Effector memory CD8-positive, alpha-beta T cell (primary cell): ENCODE measurements at places on chromosomes 6 and 20.

GRCh38 chr20:13099676-13100075, 90.9 kb downstream of the SPTLC3 start:
- no peak overlapping the region for H3K4me3 ChIP-seq
- DNase-seq: no peak
- H3K36me3 ChIP-seq: no peaks in the 10 kb centered on the region
- no peak overlapping the region for H3K27ac ChIP-seq
- H3K4me1 ChIP-seq: no peaks in the 10 kb centered on the region

DNA sequence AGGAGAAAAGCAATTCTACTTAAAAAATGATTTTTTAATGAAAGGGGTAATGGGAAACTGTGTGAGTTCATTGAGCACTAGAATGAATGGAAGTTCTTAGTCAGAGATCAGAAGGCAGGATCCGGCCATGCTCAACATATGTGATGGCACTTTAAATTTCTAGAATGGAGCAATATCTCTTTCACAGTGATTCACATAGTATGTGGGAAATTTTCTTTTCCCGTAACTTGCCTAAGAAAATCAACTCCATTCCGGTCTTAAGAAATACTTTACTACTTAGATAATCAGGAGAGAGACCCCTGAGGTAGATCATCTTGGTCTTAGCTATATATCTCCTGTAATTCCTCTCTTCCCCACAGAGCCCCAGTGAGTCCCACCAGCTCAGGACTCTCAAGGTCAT, 131.8 kb downstream of the SCML4 start:
- no peak for DNase-seq
- no peaks in the 10 kb centered on the region for H3K27me3 ChIP-seq
- peaks cover 4% of the 10 kb centered on the region for H3K36me3 ChIP-seq
- no peak overlapping the region for H3K4me3 ChIP-seq
- H3K4me1 ChIP-seq: no peaks in the 10 kb centered on the region

DNA sequence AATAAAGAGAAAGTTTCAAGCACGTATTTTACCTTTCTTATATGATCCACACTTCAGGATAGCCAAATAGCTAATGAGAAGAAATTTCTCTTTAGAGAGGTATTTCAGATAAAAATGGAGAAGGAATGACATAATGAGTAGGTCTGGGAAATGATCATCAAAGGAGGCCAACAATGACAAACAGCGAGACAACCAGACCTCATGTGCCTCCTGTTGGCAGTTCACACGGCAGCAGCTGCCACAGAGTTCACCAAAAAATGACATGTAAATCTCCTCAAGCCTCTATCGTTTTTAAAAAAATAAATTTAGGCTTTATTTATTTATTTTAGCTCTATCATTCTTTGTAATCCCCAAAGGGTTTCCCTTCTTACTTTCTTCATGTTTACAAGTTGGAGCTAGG, 47.7 kb downstream of the SLC2A12 start:
- H3K4me1 ChIP-seq: no peaks in the 10 kb centered on the region
- H3K27ac ChIP-seq: no peak overlapping the region
- H3K36me3 ChIP-seq: no peaks in the 10 kb centered on the region
- peaks cover 41% of the 10 kb centered on the region for H3K27me3 ChIP-seq
- no peak overlapping the region for H3K4me3 ChIP-seq

DNA sequence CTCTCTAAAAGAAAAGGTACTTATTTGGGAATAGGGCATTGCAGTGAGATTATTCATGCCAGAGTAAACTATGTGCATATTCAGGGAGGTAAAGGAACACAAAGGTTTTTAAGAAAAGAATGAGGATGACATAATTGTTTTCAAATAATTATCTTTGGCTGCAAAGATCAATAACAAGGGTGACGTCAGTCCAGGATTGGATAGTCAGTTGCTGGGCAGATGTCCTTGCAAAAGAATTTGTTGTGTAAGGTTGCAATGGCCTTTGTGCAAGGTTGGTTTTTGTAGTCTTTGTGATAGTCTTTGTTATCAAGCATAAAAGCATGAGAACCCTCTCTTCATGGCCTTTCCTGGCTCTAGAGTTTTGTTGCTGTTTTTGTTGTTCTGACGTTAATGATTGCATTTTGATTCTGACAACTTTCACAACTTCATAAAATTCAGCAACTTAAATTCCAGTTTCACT, 17.7 kb downstream of the LOC128125822 start:
- peaks cover 14% of the 10 kb centered on the region for H3K36me3 ChIP-seq
- H3K27ac ChIP-seq: no peak overlapping the region
- DNase-seq: no peak
- H3K4me3 ChIP-seq: no peak overlapping the region

- peak overlapping the region; percentile 96 for H3K27ac ChIP-seq
- H3K27me3 ChIP-seq: no peaks in the 10 kb centered on the region
- peak overlapping the region; percentile 87 for H3K4me3 ChIP-seq
- H3K36me3 ChIP-seq: peaks cover 49% of the 10 kb centered on the region
Observed at GRCh38 chr6:43171707-43172103, 636 bp downstream of the SRF start.

GRCh38 chr6:110221738-110222137, 41.5 kb downstream of the CDC40 start:
- no peak overlapping the region for H3K4me3 ChIP-seq
- H3K4me1 ChIP-seq: no peaks in the 10 kb centered on the region
- no peak overlapping the region for H3K27ac ChIP-seq
- peaks cover 59% of the 10 kb centered on the region for H3K36me3 ChIP-seq

- no peak overlapping the region for H3K4me3 ChIP-seq
- H3K36me3 ChIP-seq: no peaks in the 10 kb centered on the region
- peaks cover 2% of the 10 kb centered on the region for H3K27me3 ChIP-seq
Observed at GRCh38 chr6:75483136-75483952, 10.3 kb downstream of the FILIP1 start.

- no peak overlapping the region for H3K27ac ChIP-seq
- H3K4me3 ChIP-seq: no peak overlapping the region
- peaks cover 5% of the 10 kb centered on the region for H3K27me3 ChIP-seq
- no peaks in the 10 kb centered on the region for H3K36me3 ChIP-seq
Observed at GRCh38 chr6:169905041-169905807, 153.8 kb downstream of the ERMARD start.

GRCh38 chr20:50541606-50542041, 31.4 kb downstream of the PTPN1 start:
- H3K27me3 ChIP-seq: no peaks in the 10 kb centered on the region
- no peak for DNase-seq
- H3K4me1 ChIP-seq: peaks cover 63% of the 10 kb centered on the region
- H3K4me3 ChIP-seq: no peak overlapping the region

DNA sequence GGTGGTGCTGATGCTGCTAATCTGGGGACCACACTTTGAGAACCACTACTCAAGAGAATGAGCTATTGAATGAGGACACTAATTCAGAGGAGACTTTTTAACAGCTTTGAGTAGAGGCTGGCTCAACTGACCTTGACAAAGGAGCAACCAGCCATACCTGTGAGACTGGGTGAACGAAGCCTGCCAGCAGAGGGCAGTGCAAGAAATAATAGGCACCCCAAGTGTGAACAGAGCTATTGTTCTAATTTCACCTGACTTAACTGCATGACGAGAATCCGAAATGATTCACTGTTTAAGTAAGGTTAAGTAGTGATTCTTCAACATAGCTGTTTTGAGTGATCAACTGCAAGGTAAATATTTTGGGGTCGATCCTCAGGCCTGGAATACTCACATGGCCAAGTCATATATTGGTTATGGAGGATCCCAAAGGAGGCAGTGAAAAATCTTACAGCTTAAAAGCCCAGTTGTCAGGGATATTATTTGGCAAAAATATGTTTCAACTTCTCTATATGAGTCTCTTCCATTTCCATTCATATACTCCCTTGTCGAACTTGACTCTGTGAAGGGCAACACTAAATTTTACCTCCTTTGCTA, 550.5 kb upstream of the MARCKS start:
- peak; percentile 2 for DNase-seq
- H3K4me1 ChIP-seq: no peaks in the 10 kb centered on the region
- no peak overlapping the region for H3K27ac ChIP-seq
- no peaks in the 10 kb centered on the region for H3K27me3 ChIP-seq
- H3K4me3 ChIP-seq: no peak overlapping the region

DNA sequence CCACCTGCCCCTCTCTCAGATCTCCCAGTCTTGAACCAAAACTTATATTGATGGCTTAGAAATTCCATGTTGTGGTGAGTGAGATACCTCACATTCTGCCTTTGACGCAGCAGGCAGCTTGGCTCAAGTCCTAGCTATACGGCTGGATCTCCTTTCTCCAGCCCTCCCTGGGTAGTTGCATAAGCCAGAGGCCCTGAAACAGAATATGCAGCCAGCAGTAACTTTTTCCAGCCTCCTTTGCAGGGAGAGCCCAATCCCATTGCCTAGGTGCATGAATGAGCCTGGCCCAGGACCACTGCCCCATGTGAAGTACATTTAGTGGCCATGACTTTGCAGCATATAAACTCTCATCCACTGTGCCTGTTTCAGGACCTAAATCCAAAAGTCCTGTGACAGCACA, 202.2 kb upstream of the CDYL start:
- H3K36me3 ChIP-seq: no peaks in the 10 kb centered on the region
- H3K27me3 ChIP-seq: peaks cover 11% of the 10 kb centered on the region
- no peak overlapping the region for H3K4me3 ChIP-seq
- no peaks in the 10 kb centered on the region for H3K4me1 ChIP-seq

DNA sequence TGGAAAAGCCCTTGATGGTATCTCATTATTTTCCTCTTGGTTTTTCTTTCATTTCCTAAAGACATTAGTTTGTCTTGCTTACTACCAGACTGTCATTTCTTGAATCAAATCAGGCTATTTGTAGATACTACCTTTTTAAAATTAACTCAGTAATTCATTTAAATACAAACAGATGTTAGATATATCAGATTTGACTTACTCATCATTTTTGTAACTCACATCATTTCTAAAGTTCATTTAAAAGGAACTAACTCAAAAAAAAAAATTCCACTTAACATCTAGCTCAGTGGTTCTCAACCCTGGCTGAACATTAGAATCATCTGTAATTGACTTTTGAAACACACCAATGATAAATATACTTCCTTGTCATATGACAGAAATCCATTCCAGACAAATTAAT, 48.2 kb upstream of the TINAG start:
- H3K27me3 ChIP-seq: no peaks in the 10 kb centered on the region
- no peaks in the 10 kb centered on the region for H3K36me3 ChIP-seq
- H3K4me1 ChIP-seq: no peaks in the 10 kb centered on the region
- no peak overlapping the region for H3K4me3 ChIP-seq

GRCh38 chr20:58783511-58784011, 67.1 kb downstream of the GNAS-AS1 start:
- peaks cover 79% of the 10 kb centered on the region for H3K27me3 ChIP-seq
- no peak overlapping the region for H3K4me3 ChIP-seq
- H3K27ac ChIP-seq: no peak overlapping the region
- H3K36me3 ChIP-seq: no peaks in the 10 kb centered on the region

GRCh38 chr20:22690616-22691179, 106.3 kb upstream of the FOXA2 start:
- peaks cover 29% of the 10 kb centered on the region for H3K27me3 ChIP-seq
- no peak for DNase-seq
- peaks cover 3% of the 10 kb centered on the region for H3K36me3 ChIP-seq
- no peak overlapping the region for H3K27ac ChIP-seq
- H3K4me3 ChIP-seq: no peak overlapping the region

GRCh38 chr6:164897523-164898235, 411.7 kb downstream of the C6orf118 start:
- no peaks in the 10 kb centered on the region for H3K27me3 ChIP-seq
- H3K36me3 ChIP-seq: no peaks in the 10 kb centered on the region
- H3K4me1 ChIP-seq: no peaks in the 10 kb centered on the region
- H3K27ac ChIP-seq: no peak overlapping the region
- H3K4me3 ChIP-seq: no peak overlapping the region

DNA sequence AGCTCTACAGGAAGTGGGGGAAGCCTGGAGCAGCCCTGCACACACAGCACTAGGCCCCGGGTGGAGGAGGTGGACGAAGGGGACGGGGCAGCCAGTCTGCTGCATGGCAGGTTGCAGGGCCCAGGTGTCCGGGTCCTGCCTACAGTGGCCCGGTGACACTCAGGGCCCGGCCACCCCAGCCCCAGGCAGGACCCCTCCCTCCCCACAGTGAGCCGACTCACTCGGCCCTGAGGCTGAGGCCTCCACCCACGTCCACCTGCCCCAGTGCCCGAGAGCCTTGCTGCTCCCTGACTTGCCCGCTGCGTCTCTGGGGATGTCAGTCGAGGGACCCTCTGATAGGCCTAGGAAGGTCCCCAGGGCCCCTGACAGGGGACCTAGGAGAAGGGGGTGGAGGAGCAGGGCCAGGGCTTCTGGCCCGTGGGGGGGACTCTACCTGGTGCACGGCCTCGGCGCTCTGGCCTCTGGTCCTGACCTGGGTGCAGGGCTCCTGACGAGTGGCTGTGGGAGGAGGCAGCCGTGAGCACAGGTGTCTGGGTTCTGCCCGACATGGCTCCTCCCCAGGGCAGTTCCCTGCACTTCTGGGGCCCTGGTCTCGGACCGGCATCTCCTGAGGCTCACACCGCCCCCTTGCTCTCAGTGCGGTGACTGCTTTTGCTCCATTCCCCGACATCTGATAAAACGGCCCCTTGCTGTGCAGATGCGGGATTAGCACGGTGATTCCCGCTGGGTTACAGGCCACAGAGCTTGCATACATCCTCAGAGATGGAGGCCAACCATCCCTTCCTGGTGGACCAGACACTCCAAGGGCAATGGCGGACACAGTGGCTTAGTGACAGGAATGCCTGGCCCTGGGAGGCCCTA, 20.1 kb downstream of the FRMD1 start:
- no peaks in the 10 kb centered on the region for H3K36me3 ChIP-seq
- no peaks in the 10 kb centered on the region for H3K4me1 ChIP-seq
- no peak overlapping the region for H3K4me3 ChIP-seq
- no peaks in the 10 kb centered on the region for H3K27me3 ChIP-seq
- no peak overlapping the region for H3K27ac ChIP-seq
- no peak for DNase-seq

GRCh38 chr20:41734506-41734945, 116.3 kb upstream of the CHD6 start:
- H3K4me3 ChIP-seq: no peak overlapping the region
- DNase-seq: peak; percentile 17
- H3K36me3 ChIP-seq: no peaks in the 10 kb centered on the region
- no peaks in the 10 kb centered on the region for H3K27me3 ChIP-seq
- no peaks in the 10 kb centered on the region for H3K4me1 ChIP-seq

DNA sequence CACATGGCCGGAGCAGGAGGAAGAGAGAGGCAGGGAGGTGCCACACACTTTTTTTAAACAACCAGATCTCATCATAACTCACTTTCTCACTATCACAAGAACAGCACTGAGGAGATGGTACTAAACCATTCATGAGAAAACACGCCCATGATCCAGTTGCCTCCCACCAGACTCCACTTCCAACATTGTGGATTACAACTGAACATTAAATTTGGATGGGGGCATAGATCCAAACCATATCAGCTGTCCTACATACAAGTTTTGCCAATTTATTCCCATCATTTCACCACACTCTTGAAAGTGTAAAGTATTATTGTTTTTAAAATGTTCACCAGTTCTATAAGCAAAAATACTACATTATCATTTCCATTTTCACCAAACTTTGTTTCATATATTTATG, 33.9 kb upstream of the VGLL2 start:
- no peak for DNase-seq
- H3K27me3 ChIP-seq: no peaks in the 10 kb centered on the region
- H3K27ac ChIP-seq: no peak overlapping the region
- no peaks in the 10 kb centered on the region for H3K36me3 ChIP-seq

DNA sequence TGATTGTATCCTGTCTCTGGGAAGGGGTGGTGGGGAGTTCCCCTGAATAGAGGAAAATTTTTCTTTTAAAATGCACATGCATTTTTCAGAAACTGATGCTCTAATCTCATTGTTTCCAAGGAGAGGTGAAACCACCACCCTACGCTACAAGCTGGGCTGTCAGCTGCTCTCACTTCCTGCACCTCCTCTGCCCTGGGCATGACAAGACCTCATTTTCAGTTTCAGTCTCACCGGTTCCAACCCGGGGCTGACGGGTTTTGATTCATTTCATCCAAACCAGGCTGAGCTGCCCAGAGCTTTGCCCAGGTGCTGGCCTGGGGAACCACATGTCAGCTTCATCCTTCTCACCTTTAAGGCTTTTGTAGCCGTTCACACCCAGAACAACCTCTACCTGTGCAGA, 99.7 kb downstream of the EYA2 start:
- no peak for DNase-seq
- peak overlapping the region; percentile 77 for H3K4me3 ChIP-seq
- H3K27ac ChIP-seq: peak overlapping the region; percentile 44
- no peaks in the 10 kb centered on the region for H3K36me3 ChIP-seq
- peaks cover 58% of the 10 kb centered on the region for H3K27me3 ChIP-seq
